Right ventricle myocardium inferior (tissue), 1 donor: ENCODE measurements at places on chromosomes 2 and 18. TPM values are rescaled to one million over a fixed set of nuclear protein-coding genes. Genes with fewer than 3 reads are reported as not detected.

Gene GCG
- not detected for total RNA-seq

Gene RUFY4
- total RNA-seq = not detected

Gene ANO7
- total RNA-seq = 0.81 TPM

DNA sequence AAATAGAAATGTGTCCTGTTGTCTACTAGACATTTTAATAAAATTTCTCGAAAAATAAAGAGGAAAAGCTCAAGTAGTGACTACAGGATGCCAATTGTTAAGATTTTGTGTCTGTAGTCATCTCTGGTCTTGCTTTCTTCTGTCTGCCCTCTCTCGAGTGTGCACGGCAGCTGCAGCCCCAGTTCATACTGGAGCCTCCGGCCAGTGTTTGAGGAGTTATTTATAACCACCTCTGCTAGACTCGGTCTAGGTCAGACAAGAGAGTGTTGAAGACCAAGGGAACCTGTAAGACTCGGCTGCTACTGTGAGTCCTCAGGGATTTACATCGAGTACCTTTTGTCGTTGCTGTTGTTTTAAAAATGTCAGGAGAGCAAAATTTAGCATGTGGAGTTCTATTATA lies 810.1 kb upstream of the POU3F3 start:
- DNase-seq = no peak

DNA sequence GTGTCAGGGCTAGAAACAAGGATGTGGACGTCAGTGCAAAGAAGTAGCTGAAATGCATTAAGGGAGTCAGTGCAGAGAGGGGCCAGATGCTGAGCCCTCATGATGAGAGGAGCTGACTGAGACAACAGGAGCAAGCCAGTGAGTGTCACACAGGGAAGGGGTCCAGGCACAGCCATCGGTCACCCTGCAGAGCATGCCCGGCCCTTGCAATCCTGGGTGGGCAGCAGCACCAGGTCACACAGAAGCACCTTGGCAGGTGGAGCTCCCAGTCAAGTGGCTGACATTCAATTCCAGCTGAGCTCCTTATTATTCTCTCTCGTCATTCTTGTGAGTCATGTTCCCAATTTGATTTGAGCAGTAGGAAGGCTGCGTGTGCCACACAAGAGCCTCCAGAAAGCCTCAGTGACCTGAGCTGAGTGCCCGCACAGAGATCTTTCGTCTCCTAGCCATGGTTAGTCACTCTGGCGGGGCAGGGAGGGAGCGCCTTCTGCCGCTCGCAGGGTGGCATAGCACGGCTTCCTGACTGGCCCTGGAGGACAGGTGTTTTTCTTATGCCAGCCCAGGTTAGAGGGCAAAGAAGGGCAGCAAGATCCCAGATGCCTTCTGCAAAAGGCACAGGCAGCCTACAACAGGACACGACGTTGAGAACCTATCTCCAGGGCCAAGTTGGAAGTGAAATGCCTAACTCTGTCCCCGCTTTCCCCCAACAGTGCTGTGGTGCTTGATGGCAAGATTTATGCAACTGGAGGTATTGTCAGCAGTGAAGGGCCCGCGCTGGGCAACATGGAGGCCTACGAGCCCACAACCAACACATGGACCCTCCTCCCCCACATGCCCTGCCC lies 220.9 kb downstream of the ATAD2B start:
- DNase-seq = no peak

GRCh38 chr2:164621764-164622105 lies 453 bp upstream of the GRB14 start:
- DNase-seq = no peak

- DNase-seq = no peak
Measured at GRCh38 chr2:132588576-132588975, 81.4 kb downstream of the LYPD1 start.

- DNase-seq = no peak
Measured at GRCh38 chr2:55115761-55116597, 65.7 kb upstream of the RTN4 start.
